ENCODE measurements at places on chromosomes 11 and 22.

GRCh38 chr11:108975641-108976071 lies 310.8 kb downstream of the DDX10 start:
- no peak for DNase-seq

DNA sequence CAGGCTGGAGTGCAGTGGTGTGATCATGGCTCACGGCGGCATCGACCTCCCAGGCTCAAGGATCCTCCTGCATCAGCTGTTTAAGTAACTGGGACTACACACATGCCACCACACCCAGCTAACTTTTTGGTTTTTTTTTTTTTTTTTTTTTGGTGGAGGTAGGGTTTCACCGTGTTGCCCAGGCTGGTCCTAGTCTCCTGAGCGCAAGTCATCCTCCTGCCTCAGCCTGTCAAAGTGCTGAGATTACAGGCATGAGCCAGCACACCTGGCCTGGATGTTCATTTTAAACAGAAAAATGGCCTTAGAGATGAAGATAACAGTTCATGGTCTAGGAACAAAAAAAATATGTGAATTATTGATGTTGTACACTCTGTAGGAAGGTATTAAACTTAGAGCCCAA lies 13.6 kb upstream of the SLC25A18 start:
- no peak for DNase-seq

DNA sequence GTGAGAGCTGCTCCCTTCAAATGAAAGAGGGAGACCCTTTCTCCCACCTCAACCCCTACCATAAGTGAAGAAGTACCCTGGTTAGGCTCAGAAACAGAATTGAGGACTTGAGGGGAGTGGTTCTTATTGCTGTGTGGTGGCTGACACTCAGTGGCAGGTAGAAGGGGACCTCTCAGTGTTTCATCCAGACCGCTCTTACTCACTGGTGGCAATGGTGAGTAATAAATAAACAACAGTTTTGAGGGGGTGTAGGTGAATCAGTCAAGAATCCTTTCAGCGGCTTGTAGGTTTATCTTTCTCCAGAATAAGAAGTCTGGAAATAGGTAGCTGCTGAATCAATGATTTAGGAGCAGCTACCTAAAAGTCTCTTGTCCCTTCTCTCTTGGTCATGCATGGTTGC lies 403.4 kb upstream of the B3GAT1 start:
- no peak for DNase-seq

- no peak for DNase-seq
These were observed 1.9 kb downstream of the PATL1 start for GRCh38 chr11:59666969-59667368.

GRCh38 chr11:123493349-123494063 lies 63.4 kb downstream of the GRAMD1B start:
- no peak for DNase-seq

GRCh38 chr22:40491990-40492631 lies 121.7 kb downstream of the SGSM3 start:
- no peak for DNase-seq

DNA sequence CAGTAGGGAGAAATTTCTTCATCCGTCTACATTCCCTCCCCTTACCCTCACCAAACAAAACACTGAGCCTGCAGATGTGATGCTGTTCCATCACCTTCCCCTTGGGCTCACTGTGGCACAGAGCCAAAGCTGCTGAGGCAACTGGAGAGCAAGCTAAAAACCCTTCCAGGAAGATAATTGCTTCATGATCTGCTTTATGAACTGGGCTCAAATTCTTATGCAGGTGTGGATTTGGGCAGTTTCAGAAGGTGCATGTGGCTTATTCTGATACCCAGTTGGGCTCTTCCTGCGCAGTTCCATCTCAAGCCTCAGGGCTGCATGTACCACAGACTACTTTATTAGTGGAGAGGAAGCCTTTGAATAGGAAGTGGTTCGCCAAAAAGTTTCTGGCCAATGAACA lies 58.3 kb downstream of the AAMDC start:
- no peak for DNase-seq

DNA sequence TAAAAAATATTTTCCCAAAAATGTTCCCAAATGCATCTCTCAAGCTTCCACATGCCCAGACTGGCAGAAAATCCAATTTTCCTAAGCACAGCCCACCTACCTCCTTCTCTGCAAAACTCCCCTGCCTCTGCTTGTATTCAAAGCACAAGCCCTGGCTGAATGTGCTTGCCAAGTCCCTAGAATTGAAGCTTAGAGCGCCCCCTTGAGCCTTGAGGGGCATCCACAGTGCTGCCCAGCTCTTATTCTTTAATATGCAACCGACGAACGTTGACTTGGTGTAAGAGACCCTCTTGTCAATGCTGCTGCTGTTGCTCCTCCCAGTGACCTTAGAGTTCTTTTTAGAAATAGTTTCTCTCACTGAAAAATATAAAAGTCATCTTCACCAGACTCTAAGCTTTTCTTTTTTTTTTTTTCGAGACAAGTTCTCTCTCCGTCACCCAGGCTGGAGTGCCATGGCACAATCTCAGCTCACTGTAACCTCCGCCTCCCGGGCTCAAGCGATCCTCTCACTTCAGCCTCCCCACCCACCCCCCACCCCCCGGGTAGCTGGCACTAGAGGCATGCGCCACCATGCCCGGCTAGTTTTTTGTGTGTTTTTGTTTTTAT lies 63.5 kb upstream of the CAPRIN1 start:
- no peak for DNase-seq

- DNase-seq: no peak
These were observed 366.3 kb downstream of the TBC1D22A start for GRCh38 chr22:47128622-47129215.

- DNase-seq: no peak
These were observed at the start of gene TTLL12 for GRCh38 chr22:43186272-43187170. Gene TTLL12, minus strand, starts transcription at chr22:43187134. Its CDS starts 65 bp downstream, at chr22:43187069.

DNA sequence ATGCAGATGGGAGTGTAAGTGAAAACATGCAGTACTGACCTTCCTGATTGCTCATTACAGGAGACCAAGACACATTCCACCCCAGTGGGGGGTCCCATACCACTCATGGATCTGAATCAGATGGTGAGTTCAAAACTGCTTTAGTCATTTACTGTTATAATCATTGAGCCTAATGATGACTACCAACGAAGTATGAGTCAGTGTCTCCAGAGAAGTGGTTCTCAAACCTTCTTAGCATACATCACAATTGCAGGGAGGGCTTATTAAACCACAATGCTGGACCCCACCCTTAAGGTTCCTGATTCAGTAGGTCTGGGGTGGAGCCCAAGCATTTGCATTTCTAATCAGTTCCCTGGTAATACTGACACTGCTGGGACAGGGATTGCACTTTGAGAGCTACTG lies 75.8 kb downstream of the CD44 start:
- DNase-seq: no peak

GRCh38 chr11:58564231-58564630 lies 11.4 kb downstream of the LPXN start:
- DNase-seq: no peak

GRCh38 chr22:39471381-39472141 lies 14.7 kb downstream of the MGAT3 start:
- no peak for DNase-seq

GRCh38 chr22:47111626-47112581 lies 349.5 kb downstream of the TBC1D22A start:
- DNase-seq: no peak

DNA sequence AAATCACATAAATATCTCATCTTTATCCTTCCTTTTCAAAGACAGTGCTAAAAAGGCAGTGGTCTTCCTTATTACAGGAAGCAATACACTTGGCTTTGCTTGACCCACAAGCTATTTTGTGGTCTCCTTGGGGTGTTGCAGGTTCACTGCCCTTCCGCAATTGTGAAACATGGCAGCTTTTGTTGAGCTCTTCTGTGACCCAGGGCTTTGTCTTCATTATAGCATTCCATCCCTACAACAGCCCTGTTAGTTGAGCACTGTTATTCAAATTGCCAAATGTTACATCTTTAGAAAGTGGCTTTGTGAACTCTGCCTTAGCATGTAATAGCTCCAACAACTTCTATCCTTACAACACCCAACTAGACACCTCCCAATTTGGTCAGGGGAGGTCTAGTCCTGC lies 107.1 kb downstream of the OPCML start:
- DNase-seq: no peak

DNA sequence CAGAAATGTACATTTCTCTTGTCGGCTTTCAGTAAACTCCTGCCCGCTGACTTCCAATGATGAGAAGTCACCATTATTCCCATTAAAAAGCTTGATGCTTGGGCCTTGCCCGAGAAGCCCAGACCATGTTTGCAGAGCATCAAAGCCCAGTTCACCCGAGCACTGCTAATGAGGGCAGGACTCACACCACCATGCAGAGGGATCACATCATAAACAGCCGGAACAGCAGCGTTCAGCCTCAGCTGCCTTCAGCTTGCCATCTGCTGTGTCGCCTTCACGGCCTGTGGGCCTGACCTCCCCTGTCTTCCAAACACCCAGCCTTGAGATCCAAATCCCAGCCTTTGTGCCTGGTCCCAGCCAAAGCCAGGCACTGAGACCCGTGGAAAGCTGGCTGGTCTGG lies 105.4 kb upstream of the CSNK2A3 start:
- DNase-seq: no peak

DNA sequence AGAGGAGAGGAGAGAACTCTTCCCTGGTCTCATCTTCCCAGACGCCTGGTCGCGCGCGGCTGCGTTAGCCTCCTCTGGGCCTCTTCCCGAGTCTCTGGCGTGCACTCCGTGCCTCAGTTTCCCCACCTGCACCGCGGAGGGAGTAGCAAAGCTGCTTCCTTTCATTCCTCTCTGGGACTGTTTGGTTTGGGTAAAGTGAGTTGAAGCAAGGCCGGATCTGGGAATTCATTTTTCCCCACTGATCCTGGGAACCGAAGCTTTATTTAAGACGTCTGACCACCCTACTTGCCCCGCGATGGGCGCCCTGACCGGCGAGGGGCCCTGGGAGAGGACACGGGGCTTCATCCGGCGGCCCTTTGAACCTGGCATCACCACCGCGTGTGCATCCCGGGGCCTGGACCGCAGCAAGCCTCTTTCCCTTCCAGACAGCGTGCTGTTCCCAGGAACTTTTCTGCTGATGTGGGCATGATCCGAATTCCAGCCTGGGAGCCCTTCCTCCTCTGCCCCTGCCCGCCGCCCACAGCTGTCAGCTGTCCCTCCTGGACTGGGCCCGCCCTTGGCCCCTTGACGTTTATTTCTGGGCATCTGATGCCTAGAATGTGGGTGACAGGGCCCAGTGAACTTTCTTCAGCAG lies 758 bp downstream of the LDLRAD3 start:
- no peak for DNase-seq

DNA sequence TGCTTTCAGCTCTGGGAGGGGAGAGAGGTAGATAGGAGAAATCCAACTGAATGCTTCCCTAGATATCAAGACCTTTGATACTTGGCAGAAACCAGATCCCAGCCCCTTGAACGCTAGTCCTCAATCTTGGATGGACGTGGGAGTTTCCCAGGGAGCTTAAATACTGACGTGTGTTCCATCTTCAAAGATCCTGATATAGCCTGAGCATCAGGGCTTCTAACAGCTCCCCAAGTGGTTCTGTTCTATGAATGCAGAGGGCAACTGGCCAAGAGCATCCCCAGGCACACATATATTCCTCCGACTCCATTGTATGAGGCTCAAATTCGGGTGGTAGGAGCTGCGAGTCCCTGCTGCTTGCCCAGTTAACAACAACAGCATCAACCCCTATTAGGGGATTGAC lies 8.7 kb upstream of the ACCS start:
- DNase-seq: no peak

DNA sequence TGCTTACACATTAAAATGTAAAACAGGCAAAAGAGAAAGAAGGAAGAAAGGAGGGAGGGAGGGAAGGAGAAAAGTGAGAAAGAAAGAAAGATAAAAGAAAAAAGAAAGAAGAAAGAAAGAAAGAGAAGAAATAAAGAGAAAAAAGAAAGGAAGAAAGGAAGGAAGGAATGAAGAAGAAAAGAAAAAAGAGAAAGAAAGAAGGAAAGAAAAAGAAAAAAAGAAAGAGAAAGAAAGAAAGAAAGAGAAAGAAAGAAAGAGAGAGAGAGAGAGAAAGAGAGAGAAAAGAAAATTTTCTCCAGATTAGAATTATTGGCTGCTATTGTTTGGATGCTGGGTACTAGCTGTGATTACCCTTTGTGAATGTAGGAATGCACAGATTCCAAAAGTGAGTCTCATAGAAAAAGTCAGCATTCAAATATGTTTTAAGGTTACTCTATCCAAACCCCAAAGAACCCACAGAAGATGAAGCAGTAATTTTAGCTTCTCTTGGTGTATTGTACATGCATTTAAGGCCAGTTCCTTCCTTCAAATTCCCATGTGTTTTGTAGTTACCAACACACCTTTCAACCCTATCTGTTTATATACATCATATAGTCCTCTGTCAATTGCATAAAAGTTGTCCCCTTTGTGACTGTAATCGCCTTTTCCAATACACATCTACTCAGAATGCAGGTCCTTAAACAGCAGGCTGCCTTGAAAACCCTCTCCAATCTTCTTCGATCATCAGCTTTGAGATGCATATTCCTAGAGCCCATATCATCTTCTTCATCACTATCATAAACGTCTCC lies 789 bp upstream of the FAM111A start:
- DNase-seq: no peak

DNA sequence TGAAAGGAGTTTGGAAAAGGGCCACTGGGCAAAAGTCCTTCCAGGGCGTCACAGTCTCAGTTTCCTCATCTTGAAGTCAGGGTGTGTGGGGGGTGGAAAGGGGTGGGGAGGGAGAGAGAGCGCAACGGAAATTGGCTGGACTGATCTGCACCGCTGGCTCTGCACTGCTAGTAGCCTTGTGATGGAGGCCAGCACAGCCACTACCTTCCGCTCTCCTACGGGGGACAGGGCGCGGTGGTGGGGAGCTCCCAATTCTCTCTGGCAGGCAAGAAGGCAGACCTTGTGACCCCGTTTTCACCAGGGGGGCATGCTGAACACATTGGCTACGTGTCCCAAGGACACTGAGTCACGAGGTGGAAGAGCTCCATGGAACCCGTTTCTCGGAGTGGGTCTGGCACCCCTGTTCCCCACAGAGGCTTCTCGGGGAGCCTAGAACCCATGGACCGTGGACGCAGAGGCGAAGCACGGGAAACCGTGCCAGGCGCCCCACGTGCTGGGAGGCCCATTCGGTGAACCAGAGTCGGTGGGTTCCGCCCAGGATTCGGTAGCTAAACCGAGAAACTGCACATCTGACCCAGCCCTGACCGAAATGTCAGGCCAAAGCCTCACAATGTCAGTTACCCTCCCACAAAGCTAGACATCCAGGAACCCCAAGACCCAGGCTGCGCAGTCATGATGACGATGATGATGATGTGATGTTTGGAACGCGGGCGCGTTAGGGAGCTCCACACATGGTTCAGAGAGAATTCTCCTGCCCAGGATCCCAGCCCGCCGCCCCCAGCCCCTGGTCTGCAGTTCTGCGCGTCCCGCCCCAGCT lies 28.3 kb upstream of the WNT11 start:
- DNase-seq: no peak

Measured in NCI-H1436 treated with DMSO at 0.1 percent for 48 hours (cell line).